ENCODE measurements at places on chromosomes 2 and 18.
A peak's percentile ranks its signal among the peaks of the same experiment; 100 is the strongest.

GRCh38 chr2:39679805-39680204 lies 14.1 kb downstream of the TMEM178A start:
- DNase-seq = no peak

- peak; percentile 17 for DNase-seq
These were observed 198.6 kb downstream of the MEMO1 start for GRCh38 chr2:31812051-31812798.

DNA sequence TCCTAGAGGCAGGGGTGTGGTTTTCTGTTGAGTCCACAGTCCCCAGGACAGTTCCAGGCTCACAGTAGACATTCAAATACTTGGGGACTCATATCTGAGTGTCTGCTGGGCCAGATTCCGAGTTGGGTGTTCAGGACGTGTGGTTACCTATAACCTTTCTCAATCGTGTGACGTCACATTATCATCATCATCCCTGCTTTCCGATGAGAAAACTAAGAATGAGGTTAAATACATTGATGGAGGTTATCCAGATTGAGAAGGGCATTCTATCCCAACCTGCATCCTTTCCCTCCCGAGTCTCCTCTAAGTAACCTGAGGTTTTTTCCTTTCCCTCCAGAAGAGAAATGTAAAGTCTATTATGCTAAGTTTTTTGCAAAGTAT lies 204.6 kb downstream of the MGAT5 start:
- DNase-seq = no peak

- peak; percentile 80 for DNase-seq
These were observed 36.3 kb downstream of the NRXN1 start for GRCh38 chr2:50995610-50996009.

GRCh38 chr2:133633881-133634409 lies 65.7 kb upstream of the NCKAP5 start:
- peak; percentile 84 for DNase-seq

DNA sequence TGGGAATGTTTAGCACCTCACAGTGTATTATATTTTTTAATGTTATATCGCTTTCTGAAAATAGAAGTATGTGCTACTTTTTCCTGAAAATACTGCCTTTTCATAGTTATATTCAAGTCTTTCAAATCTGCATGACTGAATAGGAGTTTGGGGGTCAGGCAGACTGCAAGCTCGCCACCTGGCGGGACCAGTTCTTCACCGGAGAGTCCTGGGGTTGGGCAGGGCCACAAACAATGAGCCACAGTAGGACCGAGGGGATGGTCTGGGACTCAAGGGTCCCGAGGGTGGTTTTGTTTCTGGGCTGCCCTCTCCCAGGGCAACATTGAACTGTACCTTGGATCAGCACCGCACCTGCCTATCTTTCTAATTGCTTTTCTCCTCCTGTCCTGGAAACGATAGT lies 70.6 kb downstream of the VWA3B start:
- no peak for DNase-seq

DNA sequence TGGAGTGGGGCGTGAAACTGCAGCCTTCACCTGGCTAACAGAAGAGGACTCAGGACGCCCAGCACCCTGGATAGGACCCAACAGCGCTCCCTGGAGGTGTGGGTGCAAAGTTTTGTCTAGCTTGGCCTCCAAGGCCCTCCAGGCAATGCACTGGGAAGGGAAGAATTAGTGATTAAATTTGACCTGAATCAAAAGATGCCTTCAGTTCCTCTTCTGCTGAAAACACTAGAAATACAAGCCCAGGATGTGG lies 779 bp upstream of the TRIB2 start:
- DNase-seq = peak; percentile 78

DNA sequence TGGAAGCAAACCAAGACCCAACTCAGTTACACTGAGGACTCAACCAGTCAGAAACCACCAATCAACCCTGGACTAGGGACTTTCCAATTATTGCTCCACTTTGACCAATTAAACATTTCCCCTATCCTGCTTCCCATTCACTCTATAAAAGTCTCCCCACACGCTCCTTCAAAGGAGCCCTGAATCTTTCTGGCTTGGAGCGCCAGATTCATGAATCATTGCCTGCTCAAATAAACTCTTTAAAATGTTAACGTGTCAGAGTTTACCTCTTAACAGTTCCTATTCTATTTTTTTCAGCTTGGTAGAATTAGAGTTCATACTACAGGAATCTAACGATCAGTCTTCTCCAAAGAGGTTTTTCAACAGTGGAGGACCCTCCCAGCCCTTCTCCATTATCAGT lies 20.7 kb upstream of the SULT1C2 start:
- peak; percentile 91 for DNase-seq

DNA sequence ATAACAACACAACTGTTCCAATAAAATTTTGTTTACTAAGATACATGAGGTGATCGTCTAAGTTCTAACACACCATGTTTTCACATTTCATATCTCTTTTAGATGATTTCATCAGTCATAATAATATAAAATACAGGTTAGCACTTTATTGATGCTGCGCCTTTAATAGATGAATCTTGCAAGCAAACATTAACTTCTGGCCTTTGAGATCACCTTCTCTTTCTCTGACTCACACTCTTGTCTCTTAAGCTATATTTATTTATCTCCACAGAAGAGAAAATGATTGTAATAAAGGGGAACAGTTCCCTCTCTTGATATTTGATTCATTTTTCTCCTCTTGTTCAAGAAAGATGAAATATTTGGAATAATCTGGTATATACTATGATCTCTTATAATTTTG lies 603.3 kb upstream of the POU3F3 start:
- DNase-seq = no peak

DNA sequence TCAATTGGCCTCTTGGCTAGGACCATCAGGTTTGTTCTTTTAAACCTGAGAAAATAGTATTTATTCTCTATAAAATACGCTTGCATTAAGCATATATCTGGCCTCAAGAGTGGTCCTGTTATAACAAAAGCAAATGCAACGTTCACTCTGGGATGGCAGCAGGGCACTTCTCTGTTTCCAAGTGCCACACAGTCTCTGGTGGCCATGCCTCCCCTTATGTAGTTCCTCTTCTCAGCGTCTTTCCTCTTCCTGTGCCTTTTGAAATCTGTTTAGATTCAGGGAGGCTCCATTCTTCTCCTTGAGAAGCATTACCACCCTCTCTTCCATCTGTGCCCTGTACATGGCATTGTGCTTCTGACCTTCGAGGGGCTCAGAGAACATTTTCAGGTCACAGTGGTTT lies 51.9 kb downstream of the TSHZ1 start:
- no peak for DNase-seq

DNA sequence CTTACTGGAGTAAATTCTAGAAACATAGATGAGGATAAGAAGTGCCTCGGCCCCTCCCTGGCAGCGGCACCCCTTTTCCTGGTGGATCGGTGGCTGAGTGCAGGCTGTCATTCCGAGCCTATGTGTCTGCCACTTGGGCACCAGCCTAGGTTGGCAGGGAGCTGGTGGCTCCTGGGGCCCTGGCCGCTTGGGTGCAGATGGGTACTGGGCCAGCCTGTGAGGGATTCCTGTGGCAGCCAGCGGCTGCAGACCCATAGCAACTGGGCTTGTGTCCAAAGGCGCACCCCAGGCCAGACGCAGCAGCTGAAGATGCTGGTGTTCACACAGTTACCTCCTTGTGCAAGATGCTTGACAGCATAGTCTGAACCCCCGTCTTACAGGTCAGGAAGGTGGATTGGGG lies 2.8 kb downstream of the SNORC start:
- no peak for DNase-seq

DNA sequence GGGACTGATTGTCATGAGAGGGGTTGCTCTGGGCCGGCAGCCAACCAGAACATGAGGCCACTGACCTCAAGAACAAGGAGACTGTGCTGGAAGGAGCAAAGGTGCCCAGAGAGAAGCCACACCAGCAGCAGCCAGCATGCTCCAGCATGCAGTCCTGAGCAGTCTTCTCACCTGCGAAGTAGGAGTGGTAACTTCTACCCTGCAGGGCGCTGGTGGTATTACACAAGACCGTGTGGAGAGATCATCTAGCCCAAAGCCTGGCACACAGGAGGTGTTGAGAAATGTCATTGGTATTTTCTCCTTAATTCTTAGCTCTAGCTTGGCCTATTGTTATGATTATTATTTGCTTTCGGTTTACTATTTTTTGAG lies 132.7 kb downstream of the TSN start:
- DNase-seq = no peak

- DNase-seq = no peak
These were observed 48.0 kb downstream of the MTX2 start for GRCh38 chr2:176317199-176317598.

GRCh38 chr2:199979832-199980628 lies 24.6 kb downstream of the MAIP1 start:
- peak; percentile 77 for DNase-seq

- no peak for DNase-seq
These were observed 246.3 kb downstream of the SUCLG1 start for GRCh38 chr2:84212611-84213314.

DNA sequence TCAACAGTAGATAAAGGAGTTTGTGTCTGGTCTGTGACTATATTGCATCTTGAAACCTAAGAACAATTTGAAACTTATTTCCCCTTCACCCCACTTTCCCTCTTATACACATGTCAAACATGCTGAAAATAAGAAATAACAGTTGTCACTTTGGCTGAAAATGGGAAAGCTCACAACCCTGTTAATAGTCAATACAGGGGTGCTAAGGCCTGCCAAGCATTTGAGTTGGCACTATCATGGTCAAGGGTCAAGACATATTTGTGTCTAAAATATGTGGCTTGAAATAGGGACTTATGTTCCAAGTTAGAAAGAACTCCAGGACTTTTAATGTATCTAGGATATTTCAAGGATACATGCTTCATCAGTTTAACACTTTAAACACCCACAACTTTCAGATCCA lies 20.6 kb downstream of the PAIP2B start:
- DNase-seq = no peak

DNA sequence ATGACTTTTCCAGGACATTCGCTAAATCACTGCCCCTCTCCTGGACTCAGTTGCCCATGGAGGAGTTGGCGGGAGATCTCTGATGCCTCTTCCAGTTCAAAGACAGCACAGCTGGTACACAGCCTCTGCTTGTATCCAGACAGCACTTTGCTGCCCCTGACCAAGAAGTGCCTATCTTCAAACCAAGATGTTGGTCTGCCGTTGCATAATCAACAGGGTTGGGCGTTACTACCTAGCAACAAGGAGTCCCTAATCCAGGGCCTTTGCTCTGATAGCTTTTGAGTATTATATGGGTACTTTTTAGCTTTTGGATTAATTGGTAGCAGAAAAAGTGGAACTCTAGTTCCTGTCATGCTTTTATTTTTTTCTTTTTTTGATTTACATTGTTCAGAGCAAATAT lies 166.6 kb downstream of the FAM210A start:
- DNase-seq = no peak

GRCh38 chr2:17148407-17149145 lies 369.7 kb downstream of the RAD51AP2 start:
- DNase-seq = no peak

- no peak for DNase-seq
These were observed 92.3 kb downstream of the KCNH7 start for GRCh38 chr2:162746310-162746709.

DNA sequence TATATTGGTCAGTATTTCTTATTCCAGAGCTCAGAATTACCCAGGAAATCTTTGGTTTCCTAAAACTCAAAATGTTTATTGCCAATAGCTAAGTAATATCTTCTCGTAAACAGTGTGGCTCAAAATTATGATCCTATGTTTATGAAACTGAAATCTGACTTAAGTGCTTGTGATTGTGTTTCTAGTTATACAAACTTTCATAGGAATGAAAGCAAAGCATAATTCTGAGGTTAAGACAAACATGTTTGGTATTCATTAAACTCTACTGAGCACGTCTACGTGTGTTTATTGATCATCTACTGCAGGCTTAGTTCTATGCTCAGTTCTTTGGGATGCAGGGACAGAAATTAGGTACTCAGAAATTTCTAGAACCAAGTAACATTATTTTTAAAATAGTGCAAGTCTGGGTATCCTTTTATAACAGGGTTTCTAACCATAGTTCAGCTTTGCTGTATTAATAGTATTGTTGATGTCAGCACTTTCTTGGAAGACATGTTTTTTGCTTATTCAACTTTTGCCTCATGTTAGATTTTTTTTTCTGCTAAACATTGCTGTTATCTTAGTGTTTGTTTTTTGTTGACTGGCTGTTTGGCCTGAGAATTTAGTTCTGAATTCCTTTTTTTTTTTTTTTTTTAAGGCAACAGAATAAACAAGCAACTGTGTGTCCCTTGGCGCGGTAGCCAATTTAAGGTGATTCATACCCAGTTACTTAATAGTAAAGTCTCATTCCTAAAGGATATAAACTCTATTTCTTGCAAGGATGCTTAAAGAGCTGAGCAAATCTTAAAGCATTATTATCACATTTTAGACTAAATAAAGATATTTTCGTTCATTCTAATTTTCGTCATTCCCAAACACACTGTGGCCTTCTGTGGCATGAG lies 31.3 kb downstream of the PTPRM start:
- DNase-seq = peak; percentile 66

DNA sequence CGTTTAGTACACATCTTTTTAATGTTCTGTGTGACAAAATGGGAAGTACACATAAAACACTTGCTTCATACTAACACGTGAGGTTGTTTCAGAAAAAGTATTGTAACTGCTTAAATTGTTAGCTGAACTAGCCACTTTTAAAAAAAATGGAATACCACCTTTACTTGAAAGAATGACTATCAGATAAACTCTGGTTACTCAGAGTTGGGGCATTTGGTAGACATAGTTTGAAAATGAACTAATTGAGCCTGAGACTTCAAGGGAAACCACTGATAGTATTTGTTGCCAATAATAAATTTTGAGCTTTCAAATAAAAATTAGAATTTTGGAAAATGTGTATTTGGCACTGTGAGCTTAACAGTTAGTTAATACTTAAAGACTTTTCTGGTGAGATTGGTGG lies 103.0 kb upstream of the FBXO11 start:
- no peak for DNase-seq

DNA sequence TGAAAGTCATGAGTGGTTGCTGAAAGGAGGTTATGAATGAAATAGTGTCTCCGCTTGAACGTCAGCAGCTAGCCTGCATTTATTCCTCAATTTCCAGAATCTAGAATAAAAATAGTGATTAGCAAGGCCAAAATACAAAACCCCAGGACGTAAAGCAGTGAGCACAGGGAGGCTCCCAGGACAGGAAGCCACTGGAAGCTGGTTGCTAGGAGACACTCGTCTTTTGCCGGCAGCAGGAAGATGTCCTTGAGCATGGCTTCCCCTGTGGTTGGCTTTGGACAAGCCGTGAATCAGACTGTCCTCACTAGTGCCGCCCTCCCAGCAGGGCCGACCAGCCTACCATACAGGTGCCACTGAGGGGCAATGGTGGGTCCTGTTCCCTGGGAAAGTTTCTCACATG lies 374.4 kb downstream of the MTX2 start:
- DNase-seq = no peak

DNA sequence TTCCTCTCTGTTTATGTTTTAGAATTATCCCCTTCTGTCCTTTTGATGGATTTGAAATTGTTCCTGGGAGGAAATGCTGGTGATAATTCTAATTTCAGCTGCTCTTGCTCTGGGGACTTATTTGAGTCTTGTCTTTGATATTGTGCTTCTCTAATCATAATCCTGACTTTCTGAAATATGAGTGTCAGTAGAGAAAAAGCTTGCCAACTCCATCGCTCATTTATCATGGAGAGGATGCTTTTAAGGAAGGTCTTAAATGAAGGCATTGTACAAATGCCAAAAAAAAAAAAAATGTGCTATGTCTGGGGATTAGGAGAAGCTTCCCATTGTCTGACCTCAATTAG lies 159.5 kb downstream of the NYAP2 start:
- DNase-seq = no peak
